ENCODE measurements at places on chromosomes 2 and 18. TPM values are rescaled to one million over a fixed set of nuclear protein-coding genes. Genes with fewer than 3 reads are reported as not detected.

- H3K27me3 ChIP-seq: peaks cover 37% of the 10 kb centered on the region
- peaks cover 2% of the 10 kb centered on the region for H3K4me1 ChIP-seq
- H3K4me3 ChIP-seq: no peak overlapping the region
- no peaks in the 10 kb centered on the region for H3K36me3 ChIP-seq
- H3K27ac ChIP-seq: no peak overlapping the region
Measured at GRCh38 chr2:118980573-118980972, 38.6 kb downstream of the MARCO start.

GRCh38 chr18:63784787-63785452 lies 9.7 kb downstream of the SERPINB7 start:
- no peaks in the 10 kb centered on the region for H3K27me3 ChIP-seq
- no peak overlapping the region for H3K27ac ChIP-seq
- DNase-seq: no peak
- H3K4me1 ChIP-seq: no peaks in the 10 kb centered on the region
- no peak overlapping the region for H3K4me3 ChIP-seq
- no peaks in the 10 kb centered on the region for H3K36me3 ChIP-seq

- H3K27ac ChIP-seq: no peak overlapping the region
- H3K4me1 ChIP-seq: peaks cover 14% of the 10 kb centered on the region
- no peak for DNase-seq
- peaks cover 8% of the 10 kb centered on the region for H3K36me3 ChIP-seq
Measured at GRCh38 chr18:58161659-58162058, 117.6 kb downstream of the NEDD4L start.

Gene NGEF
- total RNA-seq: 0.71 TPM

DNA sequence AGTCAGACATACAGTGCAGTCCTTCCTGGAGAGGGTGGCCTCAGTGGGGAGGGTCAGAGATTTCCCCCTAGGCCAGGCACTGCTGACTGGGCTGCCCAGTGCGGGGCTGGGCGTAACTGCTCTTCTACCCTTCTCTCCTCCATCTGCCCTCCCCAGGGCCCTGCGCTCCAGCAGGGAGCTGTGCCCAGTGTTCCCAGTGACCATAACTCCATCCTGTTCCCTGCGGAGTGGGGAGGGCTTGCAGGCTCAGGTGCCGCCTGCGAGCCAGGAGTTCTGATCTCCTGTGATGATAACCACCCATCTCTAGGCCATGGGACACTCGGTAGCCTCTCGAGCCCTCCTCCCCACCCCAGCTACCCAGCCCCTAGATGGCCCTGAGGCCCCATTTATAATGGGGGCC lies 107.6 kb downstream of the SMAD7 start:
- H3K4me3 ChIP-seq: no peak overlapping the region
- H3K27me3 ChIP-seq: no peaks in the 10 kb centered on the region
- peaks cover 38% of the 10 kb centered on the region for H3K4me1 ChIP-seq
- no peak for DNase-seq
- H3K36me3 ChIP-seq: no peaks in the 10 kb centered on the region

Gene SCRN3
- total RNA-seq: 18.0 TPM

DNA sequence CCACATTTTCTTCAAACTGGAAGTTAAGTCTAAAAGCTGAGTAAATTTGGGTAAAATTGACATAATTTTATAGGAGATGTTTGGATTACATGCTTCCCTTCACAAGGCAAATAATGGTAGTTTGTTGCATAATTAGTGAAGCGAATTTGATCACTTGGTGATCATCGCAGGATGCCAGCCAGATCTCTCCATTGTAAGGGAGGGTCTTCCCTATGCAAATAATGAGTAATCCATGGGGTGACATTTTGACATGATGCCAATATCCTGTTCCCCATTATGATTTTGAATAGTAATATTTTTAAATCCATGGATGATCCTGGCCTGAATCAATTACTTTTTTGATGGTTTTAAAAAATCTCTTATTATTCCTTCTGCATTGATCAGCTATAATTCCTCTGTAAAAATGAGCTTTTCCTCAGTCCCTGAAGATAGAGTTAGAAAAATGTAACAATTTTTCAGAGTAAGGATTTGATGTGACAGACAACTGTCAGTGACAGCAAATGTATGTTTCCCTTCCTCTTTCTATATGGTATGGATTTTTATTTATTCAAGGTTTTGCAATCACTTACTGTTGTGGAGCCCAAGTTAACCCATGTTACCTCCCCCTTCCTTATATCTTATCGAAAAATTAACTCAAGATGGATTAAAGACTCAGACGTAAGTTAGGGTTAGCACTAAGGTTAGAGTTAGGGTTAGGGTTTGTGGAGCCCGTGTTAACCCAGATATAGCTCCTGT lies 21.4 kb downstream of the CCL20 start:
- H3K27ac ChIP-seq: no peak overlapping the region
- peaks cover 4% of the 10 kb centered on the region for H3K36me3 ChIP-seq
- no peaks in the 10 kb centered on the region for H3K27me3 ChIP-seq

GRCh38 chr2:3966470-3966869 lies 263.1 kb downstream of the DCDC2C start:
- peaks cover 2% of the 10 kb centered on the region for H3K27me3 ChIP-seq
- peaks cover 3% of the 10 kb centered on the region for H3K4me1 ChIP-seq
- no peak for DNase-seq

Gene LYPD6B
- total RNA-seq: 140 TPM

DNA sequence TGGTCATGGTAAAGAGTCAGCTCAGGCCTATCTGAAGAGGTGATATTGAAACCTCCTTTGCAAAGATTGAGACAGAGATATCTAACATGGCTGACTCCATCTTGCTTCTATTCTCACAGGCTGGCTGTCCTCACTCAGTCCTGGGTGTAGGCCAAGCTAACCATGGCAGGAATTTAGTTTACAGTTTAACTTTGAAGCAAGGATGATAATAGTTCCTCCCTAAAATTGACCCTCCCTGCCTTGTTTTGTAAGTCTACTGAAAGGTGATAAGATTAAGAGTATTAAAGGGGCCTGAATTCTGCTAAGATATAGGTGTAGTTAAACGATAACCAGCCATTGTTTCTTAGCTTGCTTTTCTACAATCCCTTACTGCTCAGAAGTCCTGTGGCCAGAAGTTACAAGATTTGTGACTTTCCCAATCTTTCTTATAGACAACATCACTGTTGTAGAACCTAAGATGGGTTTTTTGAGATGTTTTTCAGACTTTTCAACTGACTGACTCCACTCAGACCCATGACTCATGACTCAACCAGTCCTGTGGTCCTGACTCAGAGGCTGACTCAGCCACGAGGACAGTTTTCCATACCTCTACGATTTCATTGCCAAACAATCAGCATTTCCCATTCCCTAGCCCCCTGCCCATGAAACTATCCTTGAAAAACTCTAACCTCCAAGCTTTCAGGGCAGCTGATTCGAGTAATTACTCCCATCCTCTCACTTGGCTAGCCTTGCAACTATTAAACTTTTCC lies 195.7 kb upstream of the SESTD1 start:
- peaks cover 13% of the 10 kb centered on the region for H3K36me3 ChIP-seq
- no peak overlapping the region for H3K27ac ChIP-seq
- H3K27me3 ChIP-seq: no peaks in the 10 kb centered on the region
- DNase-seq: no peak

DNA sequence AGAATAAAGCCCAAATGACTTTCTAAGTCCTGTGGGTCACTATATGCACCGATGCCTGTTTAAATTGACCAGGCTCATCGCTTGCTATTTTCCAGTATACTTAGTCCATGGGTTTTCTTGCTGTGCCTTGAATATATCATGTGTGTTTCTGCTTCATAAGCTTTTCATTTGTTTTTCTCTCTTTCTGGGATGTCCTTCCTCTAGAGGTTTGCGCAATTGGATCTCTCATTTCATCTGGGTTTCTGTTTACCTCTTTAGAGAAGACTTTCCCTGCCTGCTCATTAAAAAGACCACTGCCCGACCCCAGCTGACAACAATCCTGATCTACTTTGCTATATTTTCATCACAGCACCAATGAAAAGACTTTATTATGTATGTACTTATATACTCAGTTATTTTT lies 150.9 kb upstream of the CYRIA start:
- H3K36me3 ChIP-seq: no peaks in the 10 kb centered on the region
- H3K4me1 ChIP-seq: peaks cover 20% of the 10 kb centered on the region
- no peak overlapping the region for H3K4me3 ChIP-seq
- no peak overlapping the region for H3K27ac ChIP-seq
- H3K27me3 ChIP-seq: no peaks in the 10 kb centered on the region

- peaks cover 4% of the 10 kb centered on the region for H3K27me3 ChIP-seq
- DNase-seq: no peak
- peak overlapping the region; percentile 11 for H3K27ac ChIP-seq
Measured at GRCh38 chr18:3993941-3994687, 461.0 kb downstream of the DLGAP1 start.

Gene TMSB10
- 2,136 TPM for total RNA-seq

DNA sequence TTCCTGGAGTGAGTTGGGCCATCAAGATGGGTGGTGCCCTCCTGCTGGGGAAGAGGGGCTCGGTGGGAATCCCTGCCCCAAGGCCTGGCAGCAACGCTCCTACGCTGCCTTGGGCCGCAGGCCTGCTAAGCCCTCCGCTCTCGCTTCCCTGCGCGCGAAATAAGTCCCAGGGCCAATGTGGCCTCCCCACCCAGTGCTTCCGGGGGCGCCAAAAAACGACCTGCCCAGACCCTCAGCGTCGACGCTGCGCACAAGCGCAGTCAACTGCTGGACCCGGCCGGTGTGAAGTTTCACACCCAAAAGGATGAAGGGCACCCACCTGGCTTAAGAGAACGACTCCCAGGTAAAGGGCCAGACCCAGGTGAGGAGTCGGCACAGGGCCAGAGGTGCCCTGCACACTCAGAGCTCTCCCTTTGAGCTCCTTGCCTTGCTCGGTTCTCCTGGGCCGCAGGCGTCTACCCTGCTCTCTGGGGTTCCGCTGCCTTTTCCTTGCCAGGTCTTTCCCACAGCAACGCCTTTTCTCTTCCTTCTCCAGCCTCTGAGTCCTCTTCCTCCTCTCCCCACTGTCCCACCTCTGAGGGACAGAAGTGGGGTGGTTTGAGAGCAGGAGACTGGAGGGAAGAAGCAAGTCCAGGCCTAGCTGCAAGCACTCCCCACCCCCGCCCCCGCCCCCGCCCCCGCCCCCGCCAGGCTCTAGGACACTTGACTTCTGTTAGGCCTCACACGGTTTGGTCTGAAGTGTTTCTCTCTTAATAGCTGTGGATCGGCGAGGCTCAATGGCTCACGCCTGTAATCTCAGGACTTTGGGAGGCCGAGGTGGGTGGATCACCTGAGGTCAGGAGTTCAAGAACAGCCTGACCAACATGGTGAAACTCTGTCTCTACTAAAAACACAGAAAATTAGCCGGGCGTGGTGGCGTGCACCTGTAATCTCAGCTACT lies at the start of gene DNAJC5G:
Gene DNAJC5G (plus strand): TSS at position 223 of the 940 bp plus-strand sequence. CDS start 1,296 bp downstream, outside the sequence.
- no peak within 1 kb of the TSS for H3K4me3 ChIP-seq
- H3K27me3 ChIP-seq: peaks cover 27% of the 10 kb centered on the region
- no peak within 1 kb of the TSS for H3K27ac ChIP-seq
- no peaks in the 10 kb centered on the region for H3K4me1 ChIP-seq
- no peak for DNase-seq

Gene ABHD1
- 0.34 TPM for total RNA-seq

Gene SERPINB4
- total RNA-seq: not detected

DNA sequence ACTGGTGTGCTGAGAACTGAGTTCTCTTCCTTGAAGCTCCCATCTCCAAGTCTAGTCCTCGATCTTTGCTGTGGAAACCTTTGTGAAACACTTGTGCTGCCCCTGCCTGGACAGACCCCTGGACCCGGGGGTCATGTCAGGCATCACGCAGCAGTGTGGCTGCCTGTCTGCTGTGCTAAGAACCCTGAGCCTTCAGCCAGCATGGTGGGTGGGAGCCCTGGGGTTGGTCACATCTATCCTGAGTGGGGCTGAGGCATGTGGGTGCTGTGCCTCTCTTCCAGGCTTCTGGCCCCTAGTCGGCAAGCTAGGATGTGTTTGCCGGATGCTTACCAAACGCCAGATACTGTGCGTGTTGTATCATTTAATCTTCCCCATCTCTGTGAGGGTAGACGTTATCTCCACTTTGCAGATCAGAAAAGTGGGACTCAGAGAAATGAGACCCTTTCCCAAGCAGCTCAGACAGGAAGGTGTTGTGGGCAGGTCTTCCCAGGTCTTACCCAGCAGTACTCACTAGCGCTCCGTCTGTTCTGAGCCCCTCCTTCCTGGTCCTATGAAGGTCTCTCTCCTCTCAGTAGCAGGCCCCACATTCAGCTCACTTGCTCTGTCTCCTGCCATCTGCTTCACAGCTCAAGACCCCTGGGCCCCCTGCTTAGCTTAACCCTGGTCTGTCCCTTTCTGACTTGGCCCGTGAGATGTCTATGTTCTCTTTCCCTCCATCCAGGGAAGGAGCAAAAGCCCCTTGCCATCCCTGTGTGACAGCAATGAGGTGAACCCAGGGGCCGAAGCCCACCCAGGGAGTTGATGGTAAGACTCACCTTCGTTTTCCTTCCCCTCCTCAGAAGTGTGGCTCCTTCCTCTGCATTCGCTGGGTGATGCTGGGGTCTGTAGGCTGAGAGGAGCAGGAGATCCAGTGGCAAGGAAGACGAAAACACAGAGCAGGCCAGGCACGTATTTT lies 242.8 kb downstream of the FAM210A start:
- no peak overlapping the region for H3K4me3 ChIP-seq
- no peak overlapping the region for H3K27ac ChIP-seq
- DNase-seq: no peak

Gene HS1BP3
- total RNA-seq: 16.5 TPM

GRCh38 chr2:127382831-127383230 lies 4.9 kb downstream of the MAP3K2 start:
- no peak overlapping the region for H3K27ac ChIP-seq
- no peak for DNase-seq
- no peaks in the 10 kb centered on the region for H3K27me3 ChIP-seq
- H3K4me3 ChIP-seq: no peak overlapping the region

DNA sequence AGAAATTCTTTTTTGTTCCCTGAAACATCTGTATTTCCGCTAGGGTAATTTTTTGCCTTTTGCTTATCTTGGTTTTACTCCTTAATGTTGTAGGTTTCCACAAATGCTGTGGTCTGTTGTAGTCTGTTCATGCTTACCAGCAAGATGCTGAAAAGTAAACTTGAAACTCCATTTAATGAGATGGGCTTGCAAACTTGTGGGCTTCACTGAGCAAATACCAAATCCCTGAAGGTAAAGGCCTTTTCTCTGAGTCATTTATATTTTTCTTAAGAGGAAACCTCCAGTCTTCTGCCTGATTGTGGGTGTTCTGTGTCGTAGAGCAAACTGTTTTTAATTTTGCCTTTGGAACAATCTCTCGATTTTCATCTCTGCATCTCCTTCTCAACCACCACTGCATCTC lies 9.3 kb downstream of the SP140 start:
- no peaks in the 10 kb centered on the region for H3K4me1 ChIP-seq
- no peak overlapping the region for H3K27ac ChIP-seq
- peaks cover 2% of the 10 kb centered on the region for H3K36me3 ChIP-seq
- no peak overlapping the region for H3K4me3 ChIP-seq
- H3K27me3 ChIP-seq: no peaks in the 10 kb centered on the region

GRCh38 chr2:8579485-8580085 lies 102.3 kb upstream of the ID2 start:
- H3K27me3 ChIP-seq: no peaks in the 10 kb centered on the region
- DNase-seq: no peak
- no peak overlapping the region for H3K4me3 ChIP-seq
- peaks cover 38% of the 10 kb centered on the region for H3K4me1 ChIP-seq
- no peak overlapping the region for H3K27ac ChIP-seq
- no peaks in the 10 kb centered on the region for H3K36me3 ChIP-seq

Gene TNS1
- total RNA-seq: 7.7 TPM
